ENCODE measurements at places on chromosomes 4 and X.

- DNase-seq = no peak
Measured at GRCh38 chr4:106587558-106587957, 219.0 kb upstream of the GIMD1 start.

DNA sequence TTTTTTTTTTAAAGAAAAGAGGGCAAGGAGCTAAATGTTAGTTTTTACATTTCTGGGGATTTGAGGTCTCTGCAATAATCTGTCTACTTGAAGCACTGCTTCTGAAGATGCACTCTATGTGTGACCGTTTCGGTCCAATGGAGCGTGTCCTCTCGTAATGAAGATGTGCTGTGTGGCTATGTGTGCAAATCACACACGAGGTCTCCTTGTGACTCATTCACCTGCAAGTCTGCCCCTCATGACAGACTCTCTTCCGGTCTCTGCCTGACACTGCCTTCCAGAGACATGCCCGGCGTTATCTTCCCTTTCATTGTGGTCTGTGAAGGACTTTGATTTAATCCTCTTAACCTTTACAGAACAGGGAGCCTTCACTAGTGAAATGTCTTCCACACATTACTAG lies 84.3 kb downstream of the TRAM1L1 start:
- DNase-seq = no peak

DNA sequence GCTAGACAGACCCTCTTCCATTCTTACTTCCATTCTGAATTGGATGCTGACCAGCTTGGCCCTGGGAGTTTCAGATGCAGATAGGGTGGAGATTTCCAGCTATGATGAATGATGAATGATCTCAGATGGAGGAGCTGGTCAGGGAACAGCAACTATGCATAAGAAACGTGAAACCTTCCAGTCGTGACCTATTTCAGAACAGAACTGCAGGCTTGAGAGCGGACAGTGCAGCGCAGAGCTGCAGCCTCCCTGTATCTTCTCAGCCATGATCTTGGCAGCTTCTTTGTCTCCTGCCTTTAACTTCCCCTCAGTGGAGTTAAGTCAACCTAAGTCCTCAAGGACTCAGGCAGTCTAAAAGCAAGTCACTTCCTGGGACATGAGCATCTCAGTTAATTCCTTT lies 43.3 kb upstream of the HAND2 start:
- DNase-seq = no peak

- no peak for DNase-seq
Measured at GRCh38 chrX:17355976-17356375, 19.0 kb upstream of the NHS start.

DNA sequence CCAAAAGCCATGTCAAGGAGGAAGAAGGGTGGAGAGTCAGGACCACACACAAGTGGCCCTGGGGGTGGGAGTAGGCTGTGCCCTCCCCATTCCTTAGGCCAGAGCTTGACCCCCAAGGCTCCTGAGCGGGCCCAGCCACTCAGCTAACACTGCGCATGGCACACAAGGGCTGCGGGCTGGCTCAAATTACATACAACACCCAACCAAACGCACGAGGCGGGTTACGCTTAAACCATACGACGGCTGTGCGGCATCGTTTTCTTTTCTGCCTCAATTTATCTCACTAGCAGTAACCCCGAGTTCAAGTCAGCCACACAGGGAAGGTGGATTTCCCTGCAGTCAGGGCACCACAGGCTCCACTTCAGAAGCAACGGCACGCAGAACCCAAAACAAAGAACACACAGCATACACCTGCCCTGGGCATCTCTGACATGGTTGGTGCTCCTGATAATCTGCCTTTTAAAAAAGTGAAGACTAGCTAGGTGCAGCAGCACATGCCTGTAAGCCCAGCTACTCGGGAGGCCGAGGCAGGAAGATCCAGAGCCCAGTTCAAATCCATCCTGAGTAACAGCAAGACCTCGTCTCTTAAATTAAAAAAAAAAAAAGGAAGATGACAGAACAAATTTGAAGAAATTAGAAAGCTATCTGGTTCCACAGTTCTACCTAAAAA lies 2.9 kb downstream of the GAK start:
- no peak for DNase-seq

DNA sequence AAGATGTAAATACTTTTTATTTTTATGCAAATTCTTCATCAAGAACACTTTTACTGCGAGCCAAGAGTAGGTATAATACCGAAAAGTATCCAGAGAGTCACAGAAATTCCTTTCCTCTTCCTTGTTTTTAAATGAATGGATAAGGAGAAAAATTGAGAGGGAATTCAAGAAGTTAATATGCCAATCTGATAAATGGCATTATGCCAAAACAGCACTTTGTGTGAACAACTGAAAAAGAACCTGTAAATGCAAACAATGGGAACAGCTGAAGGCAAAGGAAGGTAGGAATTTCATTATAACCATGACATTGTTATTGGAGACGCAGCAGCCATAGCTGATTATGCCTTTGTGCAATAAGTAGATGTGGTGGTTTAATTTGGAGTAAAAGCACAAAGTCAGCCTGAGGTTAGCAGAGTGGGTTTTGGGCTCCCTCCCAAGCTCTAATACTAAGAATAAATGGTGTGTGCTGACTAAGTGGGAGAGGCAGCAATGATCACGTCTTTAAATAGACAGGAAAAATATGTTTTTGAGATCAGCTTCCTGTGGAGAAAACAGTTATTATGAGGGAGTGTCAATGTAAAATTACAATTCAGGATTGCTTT lies 209.8 kb upstream of the NDST4 start:
- DNase-seq = no peak

- DNase-seq = peak; percentile 11
Measured at GRCh38 chr4:25103418-25103817, 56.8 kb downstream of the SEPSECS start.

- DNase-seq = no peak
Measured at GRCh38 chrX:821327-822107, 190.9 kb downstream of the SHOX start.

DNA sequence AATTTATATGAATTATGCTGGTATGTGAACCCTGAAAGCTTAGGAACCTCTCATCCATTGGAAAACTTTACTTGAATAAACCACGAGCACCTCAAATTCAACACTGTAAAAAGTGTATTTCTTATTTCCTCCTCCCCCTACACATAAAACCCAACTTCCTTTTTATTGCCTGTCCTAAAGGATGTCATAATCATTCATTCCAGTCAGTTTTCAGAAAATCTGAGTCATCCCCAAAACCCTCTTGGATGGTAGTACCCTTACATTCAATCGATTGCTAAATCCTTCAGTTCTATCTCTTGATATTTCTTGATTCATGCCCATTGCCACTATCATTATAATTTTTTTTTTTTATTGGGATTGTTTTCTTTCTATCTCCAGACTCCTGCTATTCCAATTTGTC lies 91.1 kb upstream of the ATP8A1 start:
- no peak for DNase-seq

DNA sequence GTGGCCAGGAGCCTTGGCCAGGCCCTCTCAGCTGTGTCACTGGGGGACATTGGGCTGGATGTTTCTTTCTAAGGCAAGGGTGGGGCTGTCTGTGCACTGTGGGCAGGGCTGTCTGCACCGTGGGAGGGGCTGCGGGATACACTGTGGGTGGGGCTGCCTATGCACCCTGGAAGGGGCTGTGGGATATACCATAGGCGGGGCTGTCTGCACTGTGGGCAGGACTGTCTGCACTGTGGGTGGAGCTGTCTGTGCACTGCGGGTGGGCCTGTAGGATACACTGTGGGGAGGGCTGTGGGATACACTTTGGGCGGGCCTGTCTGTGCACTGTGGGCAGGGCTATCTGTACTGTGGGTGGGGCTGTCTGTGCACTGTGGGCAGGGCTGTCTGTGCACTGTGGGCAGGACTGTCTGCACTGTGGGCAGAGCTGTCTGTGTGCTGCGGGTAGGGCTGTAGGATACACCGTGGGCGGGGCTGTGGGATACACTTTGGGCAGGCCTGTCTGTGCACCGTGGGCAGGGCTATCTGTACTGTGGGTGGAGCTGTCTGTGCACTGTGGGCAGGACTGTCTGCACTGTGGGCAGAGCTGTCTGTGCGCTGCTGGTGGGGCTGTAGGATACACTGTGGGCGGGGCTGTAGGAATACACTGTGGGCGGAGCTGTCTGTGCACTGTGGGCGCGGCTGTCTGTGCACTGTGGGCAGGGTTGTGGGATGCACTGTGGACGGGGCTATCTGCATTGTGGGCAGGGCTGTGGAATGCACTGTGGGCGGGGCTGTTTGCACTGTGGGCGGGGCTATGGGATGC lies 31.1 kb downstream of the ACOX3 start:
- DNase-seq = peak; percentile 94

GRCh38 chrX:22069586-22069985 lies 37.5 kb downstream of the PHEX start:
- no peak for DNase-seq

- no peak for DNase-seq
Measured at GRCh38 chrX:11329021-11329420, 35.8 kb downstream of the AMELX start.

DNA sequence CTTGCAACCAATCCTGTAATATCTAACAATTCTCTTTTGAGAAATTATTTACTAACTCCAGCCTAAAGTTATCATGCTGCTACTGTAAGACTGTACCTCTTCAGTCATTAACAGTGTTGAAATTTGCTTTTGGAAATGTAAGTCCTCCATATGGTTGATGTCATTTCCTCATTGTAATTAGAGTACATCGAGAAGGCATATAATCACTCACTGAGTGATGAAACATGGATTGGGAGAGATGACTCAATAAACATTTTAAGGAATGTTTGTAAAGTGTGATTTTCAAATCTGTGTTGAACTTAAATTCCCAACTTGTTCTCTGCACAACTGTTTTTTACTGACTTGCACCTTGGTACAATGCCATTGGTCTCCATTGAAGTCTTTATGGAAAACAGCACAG lies 61.2 kb downstream of the HMGB2 start:
- no peak for DNase-seq

GRCh38 chrX:125204681-125205132 lies 115.0 kb upstream of the TEX13C start:
- no peak for DNase-seq

GRCh38 chrX:49193542-49193964 lies 6.4 kb downstream of the SYP start:
- DNase-seq = no peak

DNA sequence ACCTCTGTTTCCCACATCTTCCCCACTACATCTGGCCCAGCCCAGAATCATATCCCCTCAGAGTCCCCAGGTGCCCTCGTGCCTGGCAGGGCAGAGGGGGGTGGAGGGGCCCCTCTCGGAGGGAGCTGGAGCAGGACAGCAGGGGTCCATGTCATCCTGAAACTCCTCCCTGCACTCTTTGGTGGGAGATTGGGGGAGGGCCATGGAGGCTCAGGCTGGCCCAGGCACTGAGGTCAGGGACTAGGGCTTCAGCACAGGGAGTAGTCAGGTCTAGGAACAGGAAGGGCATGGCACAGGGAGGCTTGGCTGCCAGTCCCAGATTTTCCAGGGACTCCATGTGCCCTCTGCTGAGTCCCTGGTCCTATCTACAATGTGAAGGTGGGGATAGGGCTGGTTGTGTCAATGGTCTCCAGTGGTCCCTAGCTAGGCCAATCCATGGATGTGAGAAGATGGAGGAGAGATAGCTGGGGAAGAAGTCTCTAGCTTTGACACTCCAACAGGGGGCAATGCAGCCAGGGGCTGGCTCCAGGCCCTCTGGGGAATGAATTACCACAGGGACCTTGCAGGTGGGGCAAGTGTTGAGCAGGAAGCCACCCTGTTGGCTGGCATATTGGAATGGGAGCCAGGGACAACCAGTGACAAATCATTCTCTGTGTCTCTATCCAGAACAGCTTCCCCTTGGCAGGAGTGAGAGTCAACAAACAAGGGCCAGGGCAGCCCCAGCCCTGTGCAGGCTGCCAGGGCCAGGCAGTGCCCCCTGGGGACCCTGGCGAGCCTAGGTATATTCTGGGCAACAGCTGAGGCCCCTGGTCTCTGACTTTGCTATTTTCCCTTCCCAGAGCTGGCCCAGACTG lies 154.4 kb downstream of the EFNB1 start:
- DNase-seq = no peak

DNA sequence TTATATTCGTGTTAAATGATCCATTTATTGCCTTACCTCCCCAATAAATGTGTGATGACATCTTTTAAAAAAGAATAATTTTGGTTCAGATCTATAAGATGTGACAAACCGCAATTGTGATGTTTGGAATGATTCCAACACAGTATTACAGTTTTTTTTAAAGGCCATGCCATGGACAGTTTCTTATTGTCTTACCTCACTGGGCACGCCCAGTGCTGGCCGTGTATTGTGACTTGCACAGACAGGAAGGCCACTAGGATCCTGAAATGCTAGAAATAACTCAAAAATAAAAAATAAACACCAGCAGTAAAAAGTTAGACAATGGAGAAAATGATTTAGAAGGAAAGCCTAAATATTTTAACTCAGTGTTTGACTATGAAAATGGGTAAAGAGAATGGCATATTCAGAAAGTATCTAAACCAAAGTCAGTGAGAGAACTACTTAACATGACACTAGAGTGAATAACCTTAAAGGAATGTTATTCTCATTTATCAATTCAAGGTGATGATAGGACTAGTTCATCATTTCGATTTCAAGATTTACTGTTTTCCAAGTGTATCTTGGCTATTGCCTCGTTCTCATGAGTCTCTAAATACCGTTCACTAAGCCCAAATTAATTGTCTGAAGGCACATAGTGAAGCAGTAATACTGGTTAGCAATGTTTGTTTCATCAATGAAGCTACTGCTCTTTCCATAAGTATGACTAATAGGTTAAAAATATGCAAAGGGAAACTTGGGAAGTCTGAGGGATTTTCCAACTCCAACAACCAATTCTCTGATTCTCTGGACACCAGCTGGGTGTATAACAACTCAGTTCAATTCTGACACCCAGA lies 46.1 kb upstream of the VEGFC start:
- DNase-seq = no peak

DNA sequence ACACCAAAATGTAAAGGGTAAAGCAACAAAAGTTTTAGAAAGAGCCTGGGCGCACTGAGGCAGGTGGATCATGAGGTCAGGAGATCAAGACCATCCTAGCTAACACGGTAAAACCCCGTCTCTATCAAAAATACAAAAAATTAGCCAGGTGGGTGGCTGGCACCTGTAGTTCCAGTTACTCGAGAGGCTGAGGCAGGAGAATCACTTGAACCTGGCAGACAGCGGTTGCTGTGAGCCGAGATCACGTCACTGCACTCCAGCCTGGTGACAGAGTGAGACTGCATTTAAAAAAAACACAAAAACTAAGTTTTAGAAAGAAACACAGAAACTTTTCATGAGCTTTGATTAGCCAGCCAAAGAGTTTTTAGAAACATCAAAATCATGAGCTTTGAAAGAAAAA lies 76.5 kb downstream of the APBB2 start:
- no peak for DNase-seq

DNA sequence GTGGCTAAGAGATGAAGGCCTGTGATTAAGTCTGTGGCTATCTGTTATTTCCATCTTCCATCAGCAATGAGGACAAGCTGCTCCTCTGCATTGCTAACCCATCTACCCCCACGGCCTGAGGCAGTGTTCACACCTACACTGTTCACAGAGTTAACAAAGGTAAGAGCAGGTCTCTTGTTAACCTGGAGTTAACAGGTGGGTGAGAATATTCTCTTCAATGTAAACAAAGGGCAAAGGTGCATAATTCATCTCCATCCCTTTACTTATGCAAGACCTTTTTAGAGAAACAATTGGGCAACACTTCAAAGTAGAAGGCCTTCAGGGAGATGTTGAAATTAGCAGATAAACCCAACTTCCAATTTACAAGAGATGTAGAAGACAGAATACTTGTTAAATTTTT lies 2.8 kb downstream of the SLC35A2 start:
- DNase-seq = no peak

GRCh38 chrX:138504273-138504672 lies 207.2 kb downstream of the FGF13 start:
- DNase-seq = no peak
